Stimulated activated CD4-positive, alpha-beta T cell treated with anti-CD3 and anti-CD28 coated beads, Interleukin-1b, Interleukin-23, amount 100 ng/mL, for 1 hour (primary cell): ENCODE measurements at places on chromosomes 5 and 9.

DNA sequence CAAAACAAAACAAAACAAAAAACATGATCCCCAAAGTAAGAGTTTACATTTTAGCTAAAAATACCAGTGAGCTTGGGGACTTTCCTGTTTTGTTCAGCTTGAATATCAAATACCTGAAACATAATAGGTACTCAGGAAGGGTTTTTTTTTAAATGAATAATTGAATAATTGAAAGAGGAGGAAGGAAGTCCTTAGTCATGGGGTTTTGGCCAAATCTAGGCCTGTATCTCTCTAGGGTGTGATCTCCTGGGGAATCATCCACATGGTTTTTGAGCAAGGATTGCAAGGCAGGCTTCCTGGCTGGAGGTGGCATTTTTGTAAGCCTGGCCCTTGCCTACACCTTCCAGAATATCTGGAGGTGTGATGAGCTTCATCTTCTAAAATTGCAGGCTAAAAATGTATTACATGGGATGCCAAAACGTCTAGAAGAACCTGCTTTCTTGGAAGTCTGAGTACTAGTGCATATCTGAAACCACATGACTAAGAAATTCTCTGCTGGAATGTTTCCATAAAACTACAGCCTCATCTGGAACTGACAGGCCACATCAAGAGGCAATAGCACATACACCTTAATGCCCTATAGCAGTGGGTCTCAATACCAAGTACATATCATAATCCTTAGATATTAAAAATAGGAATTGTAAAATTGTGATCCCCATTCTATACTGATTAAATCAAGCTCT is 10.4 kb downstream of the C9 start:
- no peak for DNase-seq

DNA sequence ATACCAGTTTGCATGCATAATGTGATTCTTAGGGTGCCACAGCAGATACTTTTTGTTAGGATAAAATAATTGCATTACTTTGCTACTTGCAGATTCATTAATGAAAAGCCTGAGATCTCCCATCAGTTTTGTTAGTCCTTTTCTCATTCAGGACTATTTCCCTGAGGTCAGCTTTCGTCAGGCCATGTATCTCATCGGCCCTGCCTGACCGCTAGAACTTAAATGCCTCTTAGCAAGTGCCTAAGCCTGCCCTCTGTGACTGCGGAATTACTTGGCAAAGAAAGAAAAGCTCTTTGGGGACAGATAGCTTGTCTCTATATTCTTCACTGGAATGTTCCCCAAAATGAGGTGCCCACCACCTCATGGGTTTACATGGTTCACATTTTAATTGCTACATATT is 147.8 kb downstream of the KCTD16 start:
- DNase-seq = no peak

GRCh38 chr5:126814721-126815404 is 37.9 kb downstream of the LMNB1 start:
- DNase-seq = no peak

DNA sequence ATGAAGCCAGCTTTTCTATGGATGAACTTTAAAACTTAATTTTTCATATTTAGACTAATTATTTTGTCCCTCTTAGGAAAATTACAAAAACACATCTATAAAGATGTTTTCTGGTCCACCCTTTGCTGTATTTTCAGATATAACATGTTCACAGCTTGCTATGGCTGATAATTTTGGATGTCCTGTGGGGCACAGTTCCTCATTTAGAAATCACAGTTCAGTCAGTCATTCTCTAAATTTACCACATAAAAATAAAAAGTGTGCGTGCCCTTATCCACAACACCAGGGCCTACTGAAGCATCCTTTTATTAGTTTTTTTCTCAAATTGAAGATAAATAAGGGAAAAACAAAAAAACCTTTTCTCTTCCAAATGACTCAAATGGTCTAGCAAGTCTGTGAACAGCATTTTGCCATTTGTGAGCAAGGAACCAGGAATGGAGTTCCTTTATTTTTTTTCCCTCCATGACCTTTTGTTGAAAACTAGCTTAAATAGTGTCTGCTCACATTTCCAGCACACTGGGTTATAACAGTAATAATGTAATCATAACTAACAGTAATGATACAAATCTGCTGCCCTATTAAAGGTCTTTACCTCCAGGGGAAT is 87.1 kb downstream of the CEMIP2 start:
- no peak for DNase-seq

DNA sequence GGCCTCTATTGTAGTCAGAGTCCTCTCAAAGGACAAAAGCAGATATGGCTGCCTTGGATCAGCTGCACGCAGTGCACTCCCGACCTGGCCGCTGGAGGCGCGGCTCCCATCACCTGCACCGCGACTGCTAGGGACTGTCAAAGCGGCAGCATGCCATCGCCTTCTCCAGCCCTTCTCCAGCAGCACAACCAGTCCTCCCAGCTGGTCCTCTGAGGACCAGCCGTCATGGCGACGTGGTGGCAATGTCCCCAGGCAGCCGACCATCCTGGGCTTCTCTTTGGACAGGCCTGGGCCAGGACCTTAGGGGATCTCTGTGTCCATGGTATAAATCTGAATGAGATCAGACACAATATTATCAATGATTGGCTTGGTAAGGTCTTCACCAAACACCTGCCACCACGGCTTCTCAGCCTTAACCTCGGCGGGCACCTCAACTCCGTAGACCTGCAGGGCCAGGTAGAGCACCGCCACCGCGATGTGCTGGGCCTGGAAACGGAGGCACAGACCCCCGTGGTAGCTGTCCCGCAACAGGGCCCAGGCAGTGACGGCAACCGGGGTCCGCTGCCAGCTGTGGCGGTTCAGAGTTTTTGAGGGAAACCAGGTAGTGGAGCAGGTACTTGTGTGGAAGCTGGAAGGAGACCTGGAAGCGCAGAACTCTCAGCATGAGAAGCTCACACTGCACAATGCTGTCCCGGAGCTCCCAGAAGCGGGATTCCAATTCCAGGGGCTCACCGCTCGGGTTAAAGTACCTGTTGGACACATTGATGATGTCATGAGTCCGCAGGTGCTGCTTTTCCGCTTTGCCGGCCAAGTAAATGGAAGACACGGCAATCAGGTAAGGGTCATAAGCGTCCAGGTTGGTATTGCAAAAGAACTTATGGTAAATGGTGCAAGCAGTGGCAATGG is 8.5 kb downstream of the DUSP1 start:
- no peak for DNase-seq

DNA sequence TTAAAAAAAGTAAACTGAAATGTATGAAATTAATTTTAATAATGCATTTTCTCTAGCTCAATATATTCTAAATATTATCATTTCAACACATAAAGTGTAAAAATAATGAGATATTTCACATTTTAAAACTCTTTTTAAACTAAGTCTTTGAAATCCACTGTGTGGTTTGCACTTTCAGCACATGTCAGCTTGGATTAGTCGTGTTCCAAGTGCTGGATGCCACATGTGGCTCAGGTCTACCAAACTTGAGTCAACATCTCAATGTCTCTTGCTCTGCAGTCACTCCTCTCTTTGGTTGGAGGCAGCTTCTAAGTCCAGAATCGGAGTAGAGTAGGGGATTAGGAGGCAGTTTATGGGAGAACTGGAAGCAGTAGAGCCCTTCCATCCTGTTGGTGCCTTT is 173.7 kb upstream of the ANKRD55 start:
- no peak for DNase-seq

DNA sequence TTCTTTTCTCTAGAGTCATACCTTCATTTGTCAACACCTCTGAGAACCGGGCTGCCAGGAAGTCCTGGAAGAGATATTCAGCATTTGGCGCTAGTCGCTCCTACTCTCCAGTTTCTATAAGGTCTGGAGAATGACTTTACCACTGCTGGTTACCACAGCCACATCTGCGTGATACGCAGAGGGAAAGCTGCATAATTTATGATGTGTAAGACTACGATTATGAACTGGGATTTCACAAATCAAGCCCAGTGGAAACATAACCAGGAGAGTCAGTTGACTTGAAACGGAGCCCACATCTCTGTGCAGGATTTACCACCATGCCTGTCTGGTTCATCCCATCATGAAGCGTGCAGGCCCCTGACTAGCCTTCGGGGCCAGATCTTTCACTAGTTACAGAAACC is 72.6 kb downstream of the FGF1 start:
- no peak for DNase-seq

DNA sequence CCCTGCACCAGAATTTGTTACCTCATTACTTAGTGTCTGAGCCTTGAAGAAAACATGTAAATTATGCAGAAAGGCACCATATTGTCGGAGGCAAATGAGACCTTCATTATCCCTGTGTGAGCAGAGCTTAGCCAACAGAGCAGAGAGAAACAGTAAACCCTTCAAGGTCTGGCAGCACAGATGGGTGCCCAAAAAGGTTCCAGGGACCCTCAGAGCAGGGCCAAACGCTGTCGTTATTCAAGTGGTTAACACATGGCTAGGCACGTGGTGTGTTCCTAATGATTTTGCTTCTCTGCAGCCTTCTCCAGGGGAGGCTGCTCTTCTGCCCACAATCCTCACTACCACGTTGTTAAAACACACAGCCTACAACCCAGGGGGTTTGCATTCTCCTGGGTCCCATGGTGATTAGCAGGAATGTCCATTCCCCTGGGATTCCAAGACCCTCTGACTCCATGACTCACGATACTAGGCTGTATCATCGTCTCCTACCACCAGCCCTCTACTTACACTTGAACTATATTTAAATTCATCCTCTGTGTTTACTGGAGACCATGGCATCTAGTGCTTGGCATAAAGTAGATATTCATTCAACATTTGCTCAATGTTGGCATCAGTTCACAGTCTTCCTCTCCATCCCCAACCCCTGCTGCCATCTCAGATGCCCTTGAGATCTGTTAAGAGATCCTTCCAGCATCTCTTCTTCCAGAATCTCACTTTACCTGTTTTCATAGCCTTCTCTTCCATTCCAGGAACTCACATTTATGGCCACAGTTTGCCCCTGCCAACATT is 174.5 kb upstream of the RAD23B start:
- no peak for DNase-seq

DNA sequence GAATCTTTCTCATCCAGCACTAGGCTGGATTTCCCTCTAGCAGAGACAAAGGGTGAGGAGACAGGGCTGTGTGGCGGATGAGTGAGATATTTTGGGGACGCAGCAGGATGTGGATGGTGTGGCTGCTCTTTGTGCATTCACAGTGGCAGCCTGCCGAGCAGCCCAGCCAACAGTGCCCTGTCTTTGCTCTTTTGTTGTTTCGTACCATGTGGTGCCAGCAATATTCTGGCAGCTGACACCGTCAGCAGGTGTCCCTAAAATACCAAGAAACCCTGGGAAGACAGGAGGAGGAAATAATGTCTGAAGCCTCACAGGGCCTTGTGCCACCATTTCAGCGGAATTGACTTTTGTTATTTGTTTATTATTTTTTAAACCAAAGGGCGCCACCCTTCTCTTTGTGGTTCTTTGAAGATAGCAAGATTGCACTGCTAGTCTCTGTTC is 141.4 kb downstream of the CCDC192 start:
- DNase-seq = no peak

GRCh38 chr9:93081931-93082330 is 14.1 kb upstream of the CARD19 start:
- DNase-seq = no peak

DNA sequence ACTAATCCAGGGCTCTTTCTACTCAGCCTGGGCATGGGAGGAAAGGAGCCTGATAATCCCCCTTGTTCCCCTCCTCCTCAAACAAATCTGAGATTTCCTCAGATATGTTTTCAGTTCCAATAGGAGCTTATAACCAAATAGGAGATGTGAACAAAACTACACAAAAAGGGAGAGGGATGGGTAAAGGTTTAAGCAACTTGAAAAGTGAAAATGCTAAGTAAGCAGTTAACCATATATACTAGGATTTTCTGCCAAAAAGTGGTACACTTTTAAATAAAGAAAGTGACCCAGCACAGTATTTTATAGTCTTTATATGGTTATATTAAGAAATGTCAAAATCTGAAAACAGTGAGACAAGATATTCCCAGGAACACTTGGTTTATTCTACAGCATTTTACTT is 275.7 kb downstream of the BNC2 start:
- DNase-seq = no peak

DNA sequence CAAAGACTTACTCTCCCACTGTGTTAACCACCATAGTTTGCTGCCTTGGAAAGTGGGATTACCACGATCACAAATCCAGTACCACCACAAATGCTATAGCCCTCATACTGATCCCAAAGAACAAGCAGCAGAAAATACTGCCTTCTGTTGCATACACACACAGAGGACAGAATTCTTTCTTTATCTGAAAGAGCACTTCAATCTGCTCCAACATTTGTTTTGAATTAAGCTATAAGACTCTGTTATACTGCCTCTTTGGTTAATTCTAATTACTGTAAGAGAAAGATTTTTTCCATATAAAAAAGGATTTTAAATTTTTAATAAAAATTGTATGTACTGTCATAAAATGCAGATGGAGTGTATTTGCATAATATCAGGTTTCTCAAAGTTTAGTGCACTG is 69.8 kb downstream of the YIPF5 start:
- DNase-seq = no peak

DNA sequence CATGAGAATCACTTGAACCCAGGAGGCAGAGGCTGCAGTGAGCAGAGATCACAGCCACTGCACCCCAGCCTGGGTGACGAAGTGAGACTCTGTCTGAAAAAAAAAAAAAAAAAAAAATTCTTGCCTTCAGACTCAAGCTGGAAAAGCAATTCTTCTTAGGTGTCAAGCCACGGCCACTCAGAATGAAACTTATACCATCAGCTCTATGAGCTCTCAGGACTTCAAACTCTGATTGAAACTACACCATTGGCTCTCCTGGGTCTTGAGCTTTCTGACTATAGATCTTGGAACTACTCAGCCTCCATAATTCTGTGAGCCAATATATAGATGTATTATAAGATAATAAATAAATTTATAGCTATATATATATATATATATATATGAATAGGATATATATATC is 12.9 kb upstream of the FGF10 start:
- no peak for DNase-seq

DNA sequence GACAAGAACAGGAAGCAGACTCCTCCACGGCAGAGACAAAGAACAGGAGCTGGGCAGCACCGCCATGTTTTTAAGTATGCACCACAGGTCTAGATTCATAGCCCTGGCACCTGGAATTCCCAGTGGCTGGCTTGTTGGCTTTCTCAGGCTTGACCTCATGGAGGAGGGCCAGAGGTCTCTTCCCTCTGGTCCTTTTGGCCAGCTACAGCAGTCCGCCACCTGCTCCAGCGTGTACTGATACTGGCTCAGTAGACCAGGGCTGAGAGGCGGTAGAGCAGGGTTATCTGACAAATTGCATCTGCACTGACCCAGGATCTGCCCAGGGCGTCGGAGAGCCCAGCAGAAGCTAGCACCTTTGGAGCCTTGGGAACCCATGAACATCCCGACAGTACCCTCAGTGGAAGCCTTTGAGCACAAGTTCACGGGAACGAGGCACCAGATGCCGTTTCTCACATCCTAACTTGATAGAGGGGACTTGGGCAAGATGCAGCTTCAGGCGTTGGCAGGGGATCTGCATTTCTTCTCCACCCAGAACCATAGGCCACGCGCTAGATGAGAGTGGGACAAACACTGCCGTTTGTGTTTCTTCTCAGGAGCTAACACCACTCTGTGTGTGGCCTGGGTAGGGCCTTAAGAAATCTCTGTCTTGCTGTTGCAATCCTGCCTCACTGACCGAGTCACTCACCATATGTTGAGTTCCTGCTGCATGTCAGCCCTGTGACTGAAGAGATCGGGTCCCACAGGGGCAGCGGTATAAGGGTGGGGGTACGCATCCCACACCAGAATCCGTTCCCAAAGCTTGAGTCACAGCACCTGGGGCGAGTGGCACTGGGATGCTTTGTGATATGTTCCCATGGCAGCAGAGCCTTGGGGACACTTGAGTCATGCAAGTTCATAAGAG is 90.3 kb upstream of the OTULINL start:
- DNase-seq = no peak
